EH (cell line): ENCODE measurements at places on chromosomes 3 and 15.

DNA sequence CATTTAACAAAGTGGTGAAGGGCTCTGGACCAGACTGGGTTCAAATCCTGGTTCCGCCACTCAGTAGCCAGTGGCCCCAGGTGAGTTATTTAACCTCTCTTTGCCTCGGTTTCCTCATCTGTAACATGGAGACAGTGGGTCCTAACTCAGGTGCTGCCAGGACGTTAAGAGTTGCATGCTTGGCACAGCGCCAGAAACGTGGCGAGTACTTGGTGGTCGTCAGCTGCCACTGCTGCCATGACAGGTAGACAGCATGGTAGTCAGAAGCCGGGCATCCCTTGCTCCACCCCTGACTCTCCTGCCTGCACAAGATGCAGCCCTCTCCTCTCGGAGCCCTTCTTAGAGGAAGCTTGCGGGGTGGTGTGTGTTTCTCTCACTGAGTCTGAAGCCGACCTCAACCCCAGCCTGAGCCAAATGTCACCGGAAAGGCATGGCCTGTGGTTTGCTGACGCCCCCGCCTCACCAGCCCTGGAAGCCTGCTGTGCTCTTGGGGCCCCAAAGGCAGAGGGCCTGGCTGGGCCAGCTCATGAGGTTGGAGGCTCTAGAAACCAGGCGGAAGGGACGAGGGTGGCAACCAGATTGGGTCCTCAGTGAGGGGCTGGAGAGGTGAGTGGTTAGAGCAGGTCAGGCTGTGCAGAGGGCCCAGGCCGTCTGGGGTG lies 160.8 kb upstream of the TLE3 start:
- no peak for DNase-seq

DNA sequence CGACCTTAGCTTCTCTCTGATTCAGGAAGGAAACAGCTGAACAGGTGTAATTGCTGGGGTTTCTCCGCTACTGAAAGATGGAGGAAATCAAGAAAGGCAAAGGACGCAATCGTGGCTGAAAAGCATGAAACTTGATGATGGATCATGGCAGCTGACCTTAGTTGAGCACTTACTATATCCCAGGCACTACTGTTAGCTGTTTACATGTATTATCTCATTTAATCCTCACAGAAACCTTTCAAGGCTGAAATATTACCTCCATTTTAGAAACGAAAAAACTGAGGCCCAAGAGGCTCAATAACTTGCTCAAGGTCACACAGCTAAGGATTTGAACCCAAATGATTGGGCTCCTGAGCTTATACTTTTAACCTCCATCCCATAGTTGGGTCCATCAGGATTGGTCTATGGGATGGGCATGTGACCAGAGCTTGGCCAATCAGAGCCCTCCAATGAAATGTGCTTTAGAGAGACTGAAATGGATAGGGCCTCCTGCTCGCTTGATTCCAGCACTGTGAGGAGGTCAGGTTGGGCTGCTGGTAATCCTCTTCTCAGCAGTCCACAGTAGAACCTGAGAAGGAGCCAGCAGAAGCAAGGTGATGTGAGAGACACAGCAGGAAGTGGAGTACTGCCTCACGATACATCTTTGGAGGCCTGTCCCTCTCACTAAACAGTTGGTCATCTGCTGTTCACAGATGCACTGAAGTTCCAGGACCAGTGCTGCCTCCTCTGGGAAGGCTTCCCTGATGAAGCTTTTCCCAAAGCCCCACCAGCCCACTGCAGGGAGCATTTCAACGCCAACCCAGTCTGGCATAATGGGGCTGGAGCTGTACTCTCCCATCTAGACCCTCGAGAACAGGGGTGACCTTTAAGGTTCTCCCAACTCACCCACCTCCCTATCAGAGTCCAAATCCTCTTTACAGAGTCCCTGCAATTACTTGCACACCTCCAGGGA lies 10.4 kb downstream of the CLN6 start:
- DNase-seq: no peak

GRCh38 chr3:156681002-156681401 lies 6.6 kb downstream of the TIPARP start:
- peak; percentile 88 for DNase-seq

GRCh38 chr3:128278761-128279600 lies 125.7 kb downstream of the EEFSEC start:
- peak; percentile 95 for DNase-seq

DNA sequence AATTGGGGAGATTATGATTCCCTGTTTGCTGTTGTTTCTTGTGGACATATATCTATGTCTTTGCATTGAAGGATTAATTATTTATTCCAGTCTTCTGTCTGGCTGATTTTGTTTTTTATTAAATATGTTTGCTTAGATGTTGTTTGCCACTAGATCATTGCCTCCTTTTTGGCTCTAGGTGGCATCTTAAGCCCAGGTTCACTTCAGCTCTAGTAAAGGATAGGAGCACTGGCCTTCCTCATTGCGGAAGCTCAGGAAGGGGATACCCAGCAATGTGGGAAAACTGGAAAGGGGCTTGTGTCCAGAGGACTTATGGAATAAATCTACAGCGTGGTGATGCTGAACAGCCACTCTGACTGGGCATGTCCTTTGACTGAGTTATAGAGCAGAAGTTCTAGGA lies 821.6 kb downstream of the PDCD6IP start:
- peak; percentile 2 for DNase-seq

DNA sequence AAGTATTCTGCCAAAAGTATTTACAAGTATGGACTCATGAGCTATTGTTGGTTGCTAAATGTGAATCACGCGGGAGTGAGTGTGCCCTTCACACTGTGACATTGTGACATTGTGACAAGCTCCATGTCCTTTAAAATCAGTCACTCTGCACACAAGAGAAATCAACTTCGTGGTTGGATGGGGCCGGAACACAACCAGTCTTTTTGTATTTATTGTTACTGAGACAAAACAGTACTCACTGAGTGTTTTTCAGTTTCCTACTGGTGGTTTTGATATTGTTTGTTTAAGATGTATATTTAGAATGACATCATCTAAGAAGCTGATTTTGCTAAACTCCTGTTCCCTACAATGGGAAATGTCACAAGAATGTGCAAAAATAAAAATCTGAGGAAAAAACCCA lies 30.3 kb downstream of the SYNM start:
- peak; percentile 35 for DNase-seq

- DNase-seq: no peak
Measured at GRCh38 chr3:22886439-22887068, 316.6 kb upstream of the UBE2E2 start.

- DNase-seq: peak; percentile 55
Measured at GRCh38 chr3:133855772-133856171, 39.9 kb downstream of the RAB6B start.

GRCh38 chr15:50549326-50549725 lies 2.9 kb upstream of the USP50 start:
- DNase-seq: no peak

DNA sequence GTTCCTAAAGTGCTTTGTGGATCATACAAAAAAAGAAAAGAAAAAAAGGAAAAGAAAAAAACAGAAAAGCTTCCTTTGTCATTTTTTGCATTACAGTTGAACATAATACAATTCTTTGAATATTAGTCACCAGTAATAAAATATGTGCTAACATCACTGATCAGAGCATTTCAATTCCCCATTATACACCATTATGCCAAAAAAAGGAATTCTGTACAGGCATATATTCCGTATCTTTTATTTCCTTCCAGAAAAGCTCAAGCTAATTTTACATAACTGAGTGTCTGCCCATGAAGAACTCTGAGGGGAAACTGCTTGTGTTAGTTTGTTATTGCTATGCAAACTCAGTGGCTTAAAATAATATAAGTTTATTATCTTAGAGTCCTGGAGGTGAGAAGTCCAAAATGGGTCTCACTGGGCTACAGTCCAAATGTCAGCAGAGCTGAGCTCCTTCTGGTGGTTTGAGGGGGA lies 377.9 kb downstream of the GAP43 start:
- peak; percentile 58 for DNase-seq

DNA sequence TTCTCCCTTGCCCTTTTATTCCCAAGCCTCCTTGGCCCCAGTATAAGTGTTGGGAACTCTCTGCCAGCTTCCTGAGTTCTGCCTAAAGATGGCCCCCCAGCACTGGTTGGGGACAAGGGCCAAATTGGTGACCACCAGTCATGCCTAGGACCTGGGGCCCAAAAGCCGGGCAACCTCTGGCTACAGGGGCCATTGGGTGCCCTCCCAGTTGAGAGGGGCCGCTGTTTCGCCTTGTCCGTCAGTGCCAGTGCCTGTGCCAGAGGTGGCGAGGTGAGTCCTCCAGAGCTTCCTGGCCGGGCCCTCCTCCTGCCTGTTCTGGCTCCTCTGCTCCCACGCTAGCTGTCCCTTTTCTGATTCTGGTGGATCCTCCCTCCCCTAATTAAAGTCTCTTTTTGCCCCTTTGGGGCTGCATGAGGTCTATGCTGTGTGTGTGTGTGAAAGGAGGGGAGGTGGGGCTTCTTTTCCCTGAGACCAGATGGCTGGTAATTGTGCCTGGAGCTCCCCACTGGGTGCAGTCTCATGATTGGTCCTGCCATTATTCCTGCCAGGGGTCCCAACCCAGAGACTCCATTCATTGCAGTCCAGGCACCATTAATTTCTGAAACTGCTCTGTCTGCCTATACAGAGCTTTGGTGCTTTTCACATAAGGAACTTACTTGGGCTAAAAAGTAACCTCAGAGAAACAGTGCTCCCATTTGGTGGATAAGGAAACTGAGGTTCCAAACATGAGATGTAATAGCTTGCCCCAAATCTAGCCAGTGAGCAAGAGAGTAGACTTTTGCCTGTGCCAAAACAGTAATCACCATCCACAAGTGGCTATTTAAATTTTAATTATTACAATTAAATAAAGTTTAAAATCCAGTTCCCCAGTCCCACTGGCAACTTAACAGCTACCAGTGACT lies 3.1 kb upstream of the TTLL3 start:
- DNase-seq: no peak

DNA sequence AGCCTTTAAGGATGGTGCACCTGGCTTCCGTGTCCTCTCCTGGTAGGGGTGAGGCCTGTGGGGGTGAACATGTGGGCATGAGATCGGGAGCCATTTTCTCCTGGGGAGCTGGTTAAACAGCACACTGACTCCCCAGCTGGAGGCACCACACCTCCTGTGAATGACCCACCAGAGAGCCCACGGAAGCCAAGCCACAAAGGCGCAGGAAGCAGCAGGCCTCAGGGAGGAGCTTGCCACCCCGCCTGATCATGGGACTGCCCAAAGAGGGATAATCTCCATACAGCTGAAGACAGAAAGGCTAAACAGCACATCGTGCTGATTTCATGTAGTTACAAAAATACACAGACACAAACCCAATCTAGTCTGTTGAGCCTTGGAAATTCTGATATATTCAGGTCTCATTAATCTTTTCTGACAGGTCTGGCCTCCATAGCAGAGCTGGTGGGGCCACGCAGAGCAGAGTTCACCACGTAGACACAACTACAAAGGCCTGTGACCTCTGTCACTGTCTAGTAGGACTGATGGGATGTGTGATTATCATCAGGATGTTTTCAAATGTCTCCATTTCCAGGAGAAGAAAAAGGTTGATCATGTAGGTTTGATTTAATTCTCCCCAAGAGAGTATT lies 75.2 kb downstream of the DUT start:
- DNase-seq: no peak

DNA sequence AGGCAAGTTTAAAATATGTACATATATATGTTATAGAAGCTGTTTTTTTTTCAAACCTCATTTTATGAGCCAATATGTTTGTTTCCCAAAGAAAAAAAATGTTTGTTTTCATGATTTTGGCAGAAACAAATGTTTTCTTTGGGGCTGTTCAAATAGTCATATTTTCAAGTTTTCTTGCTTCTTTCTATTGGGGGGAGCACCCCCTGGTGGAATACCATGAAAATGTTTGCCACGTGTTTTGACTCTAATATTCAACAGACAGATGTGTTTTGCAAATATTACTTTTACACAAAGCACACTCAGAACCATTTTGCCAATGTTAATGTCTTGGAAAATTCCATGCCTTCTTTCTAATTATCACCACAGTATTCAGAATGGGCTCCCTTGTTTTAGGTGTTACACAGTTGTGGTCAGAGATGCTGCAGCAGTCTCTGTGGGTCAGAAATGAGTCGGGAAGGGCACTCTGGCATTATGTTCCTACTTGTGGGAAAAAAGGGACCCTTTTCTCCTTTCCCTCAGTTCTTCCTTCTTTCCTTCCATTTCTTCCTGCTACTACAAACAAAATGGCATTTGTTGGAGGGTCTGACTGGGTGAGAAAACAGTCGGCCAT lies 817.0 kb downstream of the TUSC7 start:
- peak; percentile 35 for DNase-seq

- DNase-seq: peak; percentile 66
Measured at GRCh38 chr15:80604583-80605575, 90.2 kb upstream of the ABHD17C start.

- DNase-seq: peak; percentile 50
Measured at GRCh38 chr3:114770874-114771273, 376.2 kb downstream of the ZBTB20 start.

- DNase-seq: no peak
Measured at GRCh38 chr3:105518203-105518602, 151.5 kb downstream of the ALCAM start.

GRCh38 chr3:88626456-88627120 lies 476.8 kb downstream of the C3orf38 start:
- DNase-seq: no peak

- peak; percentile 4 for DNase-seq
Measured at GRCh38 chr3:13234666-13235065, 161.4 kb upstream of the IQSEC1 start.

GRCh38 chr15:82143390-82144385 lies 97.9 kb upstream of the MEX3B start:
- DNase-seq: no peak

DNA sequence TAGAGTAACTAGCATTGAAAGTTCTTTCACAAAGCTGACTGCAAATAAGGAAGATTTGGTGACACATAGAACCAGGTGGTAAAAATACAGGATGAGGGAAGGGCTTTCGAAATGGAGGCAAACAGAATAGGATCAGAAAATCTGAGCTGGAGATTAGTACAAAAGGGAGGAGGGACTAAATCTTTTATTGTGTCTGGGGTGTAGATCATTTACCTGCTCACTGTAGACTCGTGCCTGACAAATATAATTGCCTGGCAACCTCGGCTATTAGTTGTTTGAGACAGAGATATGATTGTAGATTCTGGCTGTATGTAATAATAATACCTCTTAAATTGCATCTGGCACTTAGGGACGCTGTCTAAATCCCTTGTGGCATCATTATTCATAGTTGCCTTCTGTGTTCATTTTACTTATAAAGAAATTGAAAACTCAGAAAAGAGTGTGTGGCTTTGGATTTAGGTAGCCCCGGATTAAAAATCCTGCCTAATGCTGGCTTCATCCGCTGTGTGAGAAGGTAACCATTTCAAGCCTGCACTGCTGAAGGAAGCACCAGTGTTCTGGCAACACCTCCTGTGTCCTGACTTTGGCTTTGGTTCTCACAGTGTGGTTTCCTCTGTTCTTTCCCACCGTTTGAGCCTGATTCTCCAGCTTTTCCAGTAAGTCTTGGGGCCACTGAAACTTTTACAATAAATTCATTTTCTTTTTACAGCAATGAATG lies 25.0 kb upstream of the GPR160 start:
- no peak for DNase-seq

DNA sequence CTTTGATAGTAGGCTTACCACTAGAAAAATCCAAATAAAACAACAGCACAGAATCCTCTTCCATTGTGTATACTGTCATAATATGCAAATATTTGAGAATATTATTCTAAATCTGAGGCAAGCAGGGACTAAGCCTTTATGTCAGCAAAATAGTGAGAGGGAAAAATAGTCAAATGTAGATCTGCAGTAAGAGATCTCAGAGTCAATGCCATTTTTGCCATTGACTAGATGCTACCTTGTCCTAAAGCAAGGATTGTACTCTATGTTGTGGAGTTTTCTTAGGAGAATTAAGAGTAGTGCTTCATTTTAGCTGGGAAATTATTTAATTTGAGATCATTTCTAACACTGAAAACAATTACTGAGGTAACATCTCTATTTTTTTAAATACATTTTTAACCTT lies 50.2 kb downstream of the IQCH start:
- no peak for DNase-seq
